ENCODE measurements at places on chromosomes 2 and 18.

DNA sequence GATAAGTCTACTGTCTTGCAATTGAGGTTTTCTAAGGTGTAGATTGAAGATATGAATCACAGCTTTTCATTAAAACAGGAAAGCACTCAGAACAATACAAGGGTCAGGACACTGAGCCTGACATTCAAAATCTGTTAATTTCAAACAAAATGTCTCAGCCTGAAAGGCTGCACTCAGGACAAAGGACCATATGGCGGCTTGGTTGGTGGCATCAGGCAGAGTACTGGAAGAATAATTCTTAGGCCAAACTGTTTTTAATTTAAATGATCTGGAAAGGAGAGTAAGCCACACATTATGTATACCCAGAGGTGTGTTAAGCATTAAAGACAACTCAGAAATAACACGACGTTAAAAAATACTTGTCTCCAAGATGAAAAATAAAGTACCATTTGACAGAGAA, 85.9 kb downstream of the SKA1 start:
- DNase-seq = no peak

DNA sequence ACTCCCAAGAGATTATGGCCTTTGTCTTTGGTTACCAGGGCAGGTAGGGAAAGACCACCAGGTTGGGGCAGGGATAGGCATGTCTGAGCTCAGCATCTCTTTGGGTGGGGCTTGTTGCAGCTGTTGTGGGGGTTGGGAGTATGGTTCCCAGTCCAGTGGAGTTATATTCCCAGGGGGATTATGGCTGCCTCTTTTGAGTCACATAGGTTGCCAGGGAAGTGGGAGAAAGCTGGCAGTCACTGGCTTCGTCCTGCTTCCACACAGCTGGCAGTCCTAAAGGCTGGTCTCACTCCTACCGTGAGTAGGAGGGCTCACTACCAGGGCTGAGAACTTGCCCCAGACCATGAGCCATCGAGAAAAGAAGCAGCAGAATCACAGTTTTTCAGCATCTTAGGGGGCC, 79.1 kb downstream of the LYPD6 start:
- no peak for DNase-seq

DNA sequence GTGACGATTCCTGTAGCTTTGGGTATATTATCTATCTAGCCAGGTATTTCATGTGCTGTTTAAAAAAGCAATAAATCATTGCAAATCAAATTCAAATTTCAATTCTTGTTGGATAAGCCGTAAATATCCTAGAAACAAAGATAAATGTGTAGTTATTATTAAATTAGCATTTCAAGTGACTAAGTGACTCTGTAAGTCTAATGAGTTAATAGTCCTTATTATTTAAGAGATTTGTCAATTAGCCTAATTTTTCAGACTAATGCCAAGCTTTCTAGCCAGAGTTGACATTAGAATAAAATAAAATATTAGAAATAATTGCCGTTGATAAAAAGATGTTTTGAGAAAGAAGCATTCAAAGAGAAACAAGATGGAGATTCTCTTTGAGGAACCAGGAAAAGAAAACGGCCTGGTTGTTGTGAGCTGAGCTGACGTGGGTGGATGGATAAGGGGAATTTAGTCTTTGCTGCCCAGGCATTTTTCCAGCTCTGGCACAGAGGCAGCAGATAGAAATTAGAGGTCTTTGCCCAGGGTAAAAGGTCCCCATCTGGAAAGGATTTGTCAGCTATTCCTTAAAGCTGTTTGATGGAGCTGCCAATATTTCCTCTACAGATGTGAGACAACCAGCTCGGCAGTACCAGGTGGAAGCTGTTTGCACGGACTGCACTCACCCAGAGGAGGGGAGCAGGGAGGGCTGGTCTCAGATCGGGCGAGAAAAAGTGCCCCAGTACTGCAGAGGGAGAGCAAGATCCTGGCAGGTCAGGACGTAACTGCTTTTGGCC, 117.3 kb upstream of the SEC11C start:
- DNase-seq = no peak

DNA sequence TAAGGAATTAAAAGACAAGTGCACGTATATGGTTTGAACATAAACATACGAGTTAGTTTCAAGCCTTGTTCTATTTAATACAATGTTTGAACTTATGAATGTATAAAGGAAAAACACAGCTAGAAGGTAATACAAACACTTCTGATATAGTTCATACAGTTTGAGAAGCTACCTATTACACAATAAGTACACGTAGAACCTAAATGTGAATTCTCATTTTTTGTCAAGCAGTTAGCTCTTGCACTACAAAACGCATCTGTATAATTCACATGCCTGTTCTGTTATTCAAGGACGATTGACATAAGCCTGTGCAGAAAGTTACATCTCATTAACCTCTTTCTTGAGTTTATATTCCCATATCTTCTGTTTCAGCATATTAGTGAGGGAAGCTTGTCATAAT, 2.7 kb downstream of the LRP1B start:
- DNase-seq = no peak

DNA sequence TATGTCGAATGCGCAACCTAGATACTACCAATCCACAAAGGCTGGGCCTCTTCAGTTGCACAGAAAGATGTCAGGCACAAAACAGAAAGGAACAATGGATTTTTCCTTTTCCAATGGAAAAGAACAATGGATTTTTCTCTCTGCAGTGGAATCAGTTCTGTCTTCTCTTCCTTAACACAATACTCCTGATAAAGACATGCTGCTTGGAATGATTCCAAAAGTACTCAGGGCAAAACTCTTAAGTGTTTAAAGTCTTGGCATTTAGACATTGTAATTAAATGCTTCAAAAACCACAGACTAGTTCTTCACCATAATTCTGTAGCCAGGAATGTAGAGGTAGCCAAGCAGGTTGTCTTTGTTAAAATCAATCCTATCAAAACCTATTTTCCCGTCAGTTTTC, 46.7 kb upstream of the FLACC1 start:
- peak; percentile 87 for DNase-seq
